Activated CD4-positive, alpha-beta memory T cell treated with anti-CD3 and anti-CD28 coated beads for 36 hours (primary cell): ENCODE measurements at places on chromosomes 3 and 15.

DNA sequence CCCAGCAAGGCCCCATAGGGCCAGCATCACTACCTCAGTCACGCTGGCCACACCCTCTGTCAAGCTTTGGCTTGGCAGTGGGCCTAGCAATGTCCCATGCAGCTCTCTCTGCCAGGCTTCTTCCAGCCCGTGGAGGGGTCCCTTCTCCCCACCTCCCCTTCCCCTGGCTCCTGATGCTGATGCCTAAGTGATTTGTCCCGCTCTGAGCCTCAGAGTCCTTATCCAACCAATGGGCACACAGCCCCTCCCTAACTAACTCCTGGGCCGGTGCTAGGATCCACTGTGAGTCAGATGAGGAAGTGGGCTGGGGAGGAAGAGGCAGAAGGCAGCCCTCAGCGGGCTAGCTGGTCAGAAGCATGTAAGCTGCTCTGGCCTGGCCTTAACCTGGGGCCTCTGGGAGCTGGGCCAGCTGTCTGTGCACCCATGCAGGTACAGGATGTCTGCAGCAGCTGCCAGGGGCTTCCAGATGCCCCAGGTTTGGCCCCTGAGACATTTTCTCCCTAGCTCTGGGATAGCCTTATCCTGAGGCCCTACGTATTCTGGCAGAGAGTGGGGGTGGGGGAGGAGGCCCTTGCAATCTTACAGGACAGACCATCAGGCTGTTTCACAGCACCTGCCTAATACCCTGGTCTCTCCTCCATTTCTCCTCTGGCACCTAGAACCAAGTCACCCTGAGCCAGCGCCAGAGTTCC lies 740 bp upstream of the ZBTB47 start:
- DNase-seq = no peak

DNA sequence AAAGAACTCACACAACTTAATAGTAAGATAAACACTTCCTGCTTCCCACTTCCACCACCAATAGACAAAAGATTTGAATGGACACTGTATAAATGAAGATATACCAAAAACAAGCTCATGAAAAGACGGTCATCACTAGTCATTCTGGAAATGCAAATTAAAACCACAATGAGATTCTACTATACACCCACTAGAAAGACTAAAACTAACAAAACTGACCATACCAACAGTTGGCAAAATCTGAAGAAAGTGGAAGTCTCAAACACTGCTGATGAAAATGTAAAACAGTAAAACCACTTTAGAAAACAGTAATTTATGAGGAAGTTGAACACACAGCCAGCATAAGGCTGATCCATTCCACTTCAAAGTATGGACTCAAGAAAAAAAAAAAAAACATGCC lies 35.6 kb upstream of the CD96 start:
- no peak for DNase-seq

- no peak for DNase-seq
Measured at GRCh38 chr3:57709559-57709958, 16.7 kb upstream of the DENND6A start.

DNA sequence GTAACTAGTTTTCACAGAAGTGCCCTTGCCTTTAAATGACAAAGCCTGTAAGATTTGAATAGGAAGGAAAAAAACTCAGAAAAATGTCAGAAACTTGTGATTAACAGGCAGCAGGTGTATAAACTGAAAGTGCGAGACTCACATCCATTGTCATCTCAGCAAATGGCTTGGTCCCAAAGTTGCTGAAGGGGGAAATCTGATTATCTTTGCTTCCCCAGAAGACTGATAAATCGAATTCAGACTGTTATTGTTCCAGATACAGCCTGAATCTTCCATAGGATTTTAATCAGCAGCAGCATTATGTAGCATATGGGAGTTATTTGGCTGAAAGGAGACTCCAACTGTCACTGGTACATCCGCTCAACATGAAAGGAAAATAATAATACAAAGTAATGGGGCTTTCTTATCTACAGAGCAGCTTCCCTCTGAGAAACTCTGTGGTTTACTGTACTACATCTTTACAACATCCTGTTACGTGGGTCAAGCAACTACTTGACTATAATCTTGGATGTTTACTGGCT lies 550.4 kb upstream of the CCDC54 start:
- DNase-seq = no peak

DNA sequence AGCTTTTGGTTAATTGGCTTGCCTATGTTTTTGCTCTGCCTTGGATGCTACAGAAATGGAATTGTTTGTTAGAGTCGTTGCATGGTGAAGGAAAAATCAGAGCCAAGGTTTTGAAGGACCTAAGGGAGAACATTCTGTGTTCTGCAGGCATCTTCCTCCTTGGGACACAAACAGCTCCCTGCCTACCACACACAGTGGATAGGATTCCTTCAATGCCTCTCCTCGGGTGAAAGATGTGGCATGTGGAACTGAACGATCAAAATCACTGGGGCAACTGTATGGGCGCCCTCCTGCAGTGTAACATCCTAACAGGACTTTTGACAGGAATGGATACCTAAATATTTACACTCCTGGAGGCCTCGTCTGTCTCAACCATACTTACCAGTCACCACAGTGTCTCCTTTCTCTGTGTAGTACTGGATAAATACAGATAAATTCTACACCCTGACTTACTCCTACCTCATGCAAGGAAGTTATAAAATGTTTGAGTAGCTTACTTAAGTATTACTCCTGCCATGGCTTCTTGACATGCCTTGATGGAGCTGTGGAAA lies 100.6 kb downstream of the LPP start:
- DNase-seq = no peak

GRCh38 chr3:11206316-11206715 lies 52.0 kb downstream of the HRH1 start:
- no peak for DNase-seq

- DNase-seq = no peak
Measured at GRCh38 chr3:160949460-160949859, 155.7 kb downstream of the B3GALNT1 start.

- no peak for DNase-seq
Measured at GRCh38 chr3:72660270-72661114, 187.8 kb downstream of the SHQ1 start.

DNA sequence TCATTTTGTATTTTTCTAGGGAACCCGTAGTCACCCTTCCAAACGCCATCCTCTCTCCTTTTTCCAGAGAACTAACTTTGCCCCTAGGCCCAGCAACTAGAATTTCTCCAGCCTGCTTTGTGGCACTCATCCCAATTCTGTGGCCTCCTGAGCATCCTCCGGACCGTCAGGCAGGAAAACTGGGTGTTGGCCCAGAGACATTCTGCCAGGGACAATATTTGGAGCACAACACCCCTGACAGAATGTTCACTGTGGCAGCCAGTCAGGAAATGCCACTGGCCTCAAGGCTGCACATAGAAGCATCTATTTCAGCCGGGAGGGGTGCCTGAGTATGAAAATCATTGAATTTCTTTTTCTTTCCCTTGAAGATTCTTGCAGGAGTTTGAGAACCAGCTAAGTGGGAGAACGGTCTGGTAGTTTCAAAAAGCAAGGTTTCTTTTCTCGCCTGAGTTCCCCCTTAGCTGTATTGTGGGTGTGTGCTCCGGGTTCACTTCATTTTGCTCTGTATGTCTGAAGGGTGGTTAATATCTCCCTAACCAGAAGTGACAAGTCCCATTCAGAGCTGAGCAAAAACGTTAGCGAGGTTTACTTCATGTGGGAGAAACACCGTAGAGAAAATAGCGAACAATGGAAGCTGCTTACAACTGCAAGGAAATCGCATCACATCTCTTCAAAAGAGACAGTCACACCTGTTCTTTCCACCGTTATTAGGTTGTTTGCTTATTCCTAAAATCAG lies 108.1 kb upstream of the TPM1 start:
- no peak for DNase-seq

- peak; percentile 51 for DNase-seq
Measured at GRCh38 chr3:43691120-43691995, 620 bp downstream of the ABHD5 start.

DNA sequence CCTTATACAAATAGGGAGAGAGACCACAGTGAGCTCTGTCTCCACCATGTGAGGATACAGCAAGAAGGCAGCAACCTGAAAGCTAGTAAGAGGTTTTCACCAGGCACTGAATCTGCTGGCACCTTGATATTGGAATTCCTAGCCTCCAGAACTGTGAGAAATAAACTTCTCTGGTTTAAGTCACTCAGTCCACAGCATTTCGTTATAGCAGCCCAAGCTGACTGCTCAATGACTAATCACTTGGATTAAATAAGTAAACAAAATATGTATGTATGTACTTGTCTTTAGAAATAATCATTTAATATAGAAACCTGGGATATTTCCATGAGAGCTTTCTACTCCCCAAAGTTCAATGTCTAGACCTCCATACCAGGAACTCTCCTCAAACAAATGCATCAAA lies 162.0 kb downstream of the IMPG2 start:
- no peak for DNase-seq

DNA sequence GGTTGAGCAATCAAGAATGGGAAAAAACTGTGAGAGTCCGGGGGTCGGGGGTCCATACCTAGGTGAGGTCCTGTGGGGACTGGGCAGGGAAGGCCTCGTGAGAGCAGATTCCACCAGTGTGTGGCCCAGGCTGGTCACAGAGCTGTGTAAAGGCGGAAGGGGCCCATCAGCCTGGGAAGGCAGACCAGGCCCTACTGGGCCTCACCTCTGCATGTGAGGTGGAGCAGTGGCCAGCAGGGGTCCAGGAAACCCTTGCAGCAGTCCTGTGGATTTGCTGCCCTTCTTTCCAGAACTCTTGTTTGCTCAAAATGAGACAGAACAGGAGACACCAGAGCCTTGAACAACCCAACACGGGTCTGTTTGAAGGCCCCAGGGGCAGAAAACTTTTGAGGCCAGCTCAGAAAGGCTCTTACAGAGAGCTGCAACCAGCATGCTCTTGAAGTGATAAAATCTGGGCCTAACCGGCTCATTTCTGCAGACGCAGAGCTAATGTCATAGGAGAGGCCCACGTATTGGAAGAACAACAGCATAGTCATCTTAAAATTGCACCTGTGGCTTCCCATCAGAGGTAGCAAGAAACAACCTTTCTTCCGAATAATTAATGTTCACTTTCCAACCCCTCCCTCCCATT lies 30.3 kb upstream of the HHATL start:
- DNase-seq = no peak

GRCh38 chr3:172154768-172155664 lies 115.6 kb downstream of the FNDC3B start:
- DNase-seq = no peak

DNA sequence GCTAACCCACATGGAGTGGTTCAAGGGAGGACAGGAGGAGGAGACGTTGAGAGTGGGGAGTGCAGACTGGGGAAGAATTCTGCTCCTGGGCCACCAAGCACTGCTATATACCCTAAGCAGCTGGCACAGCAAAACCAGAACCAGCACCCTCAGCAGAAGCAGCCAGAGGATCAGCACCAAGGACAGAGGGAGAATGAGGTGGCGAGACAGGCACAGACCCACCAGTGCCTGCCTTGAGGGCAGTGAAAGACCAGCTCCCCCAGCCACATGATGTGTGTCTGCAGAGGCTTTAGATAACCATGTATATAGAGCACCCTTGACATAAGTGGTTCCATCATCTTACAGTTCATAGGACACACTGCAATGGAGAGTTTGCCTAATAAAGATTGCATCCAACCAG lies 319.0 kb downstream of the GABRB3 start:
- DNase-seq = no peak

- DNase-seq = no peak
Measured at GRCh38 chr3:17759901-17760300, 17.5 kb upstream of the TBC1D5 start.

DNA sequence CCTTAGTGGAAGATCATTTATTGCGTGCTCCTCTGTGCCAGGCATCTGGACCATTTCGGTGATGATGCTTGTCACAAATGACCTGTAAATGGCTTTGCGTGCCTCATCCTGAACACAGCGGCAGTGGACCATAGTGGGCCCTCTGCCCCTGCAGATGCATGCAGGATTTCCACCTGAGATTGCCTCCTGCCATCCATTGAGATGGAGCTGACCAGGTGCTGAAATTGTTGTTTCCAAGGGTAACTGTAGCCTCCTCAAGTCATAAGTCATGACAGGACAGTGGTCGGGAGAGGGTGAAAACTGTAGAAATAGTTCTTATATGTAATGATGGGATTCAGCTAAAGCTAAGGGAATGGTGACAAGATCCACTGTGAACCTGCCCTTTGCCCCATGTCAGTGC lies 35.5 kb downstream of the CLSTN2 start:
- DNase-seq = no peak

GRCh38 chr3:58482917-58483636 lies 8.8 kb upstream of the KCTD6 start:
- no peak for DNase-seq

GRCh38 chr3:69386556-69387385 lies 883 bp upstream of the FRMD4B start:
- DNase-seq = no peak

GRCh38 chr3:168876346-168877035 lies 780.8 kb upstream of the GOLIM4 start:
- DNase-seq = no peak

DNA sequence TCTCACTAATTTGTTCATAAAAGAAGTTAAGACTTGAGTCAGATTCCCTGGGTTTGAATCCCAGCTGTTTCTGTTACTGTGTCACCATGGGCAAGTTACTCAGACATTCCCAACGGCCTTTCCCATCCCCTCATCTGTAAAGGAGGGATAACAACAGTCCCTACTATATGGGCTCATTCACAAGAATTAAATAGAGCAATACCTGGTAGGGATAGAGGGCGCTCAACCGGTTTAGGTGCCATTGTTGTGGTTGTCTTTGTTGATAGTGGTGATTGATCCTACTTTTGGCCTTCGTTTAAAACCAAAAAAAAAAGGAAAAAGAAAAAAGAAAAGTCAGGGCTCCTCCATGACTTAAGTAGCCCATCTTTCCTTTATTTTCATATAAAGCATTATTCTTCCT lies 563.1 kb downstream of the GRM7 start:
- DNase-seq = no peak

DNA sequence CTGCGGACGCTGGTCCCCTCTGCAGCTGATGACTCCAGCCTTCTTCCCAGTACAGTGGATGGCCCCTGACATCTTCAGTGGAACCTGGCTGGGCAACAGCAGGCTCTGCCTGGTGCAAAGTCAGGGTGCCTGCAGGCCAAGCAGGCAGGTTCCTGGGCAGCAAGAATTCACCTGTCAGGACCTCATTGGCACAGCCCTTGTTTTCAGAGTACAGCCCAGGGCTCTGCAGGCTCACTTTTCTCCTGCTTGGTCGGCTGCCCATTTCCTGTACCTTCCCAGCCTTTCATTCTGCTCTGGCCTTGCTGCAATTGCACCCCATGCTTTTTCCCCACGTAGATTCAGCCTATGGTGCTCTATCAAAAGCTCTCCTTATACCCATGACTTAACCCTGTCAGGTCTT lies 56.0 kb downstream of the LRTM1 start:
- DNase-seq = no peak

DNA sequence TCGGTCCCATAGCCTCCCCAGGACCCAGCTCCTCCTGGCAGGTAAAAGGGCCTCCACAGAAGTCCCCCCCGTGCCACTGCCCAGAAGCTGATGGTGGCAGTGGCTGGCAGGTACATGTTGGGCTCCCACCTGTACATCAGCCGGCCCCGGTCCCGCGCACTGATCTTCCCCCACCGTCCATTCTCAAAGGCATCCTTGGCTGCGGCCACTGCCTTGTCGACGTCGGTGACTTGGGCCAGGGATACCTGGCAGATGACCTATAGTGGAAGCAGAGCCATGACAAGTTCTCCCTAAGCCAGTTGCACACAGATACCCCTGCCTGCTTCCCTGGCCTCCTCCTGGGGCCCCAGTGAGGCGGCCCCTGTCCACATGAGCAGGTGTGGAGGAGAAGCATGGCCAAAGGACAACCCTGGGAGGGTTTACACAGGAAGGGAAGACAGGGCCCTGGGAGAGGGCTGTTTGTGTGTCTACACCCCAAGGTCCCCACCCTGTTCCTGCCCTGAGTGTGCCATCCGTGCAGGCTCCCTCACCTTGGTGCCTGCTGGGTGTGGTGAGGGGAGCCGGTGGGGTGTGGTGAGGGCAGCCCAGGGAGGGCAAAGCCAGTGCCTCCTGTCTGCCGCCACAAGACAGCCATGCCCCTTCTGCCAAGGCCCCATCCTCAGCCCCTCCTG lies 44.8 kb downstream of the ALDH1L1 start:
- peak; percentile 3 for DNase-seq
